ENCODE measurements at places on chromosomes 16 and 17.

DNA sequence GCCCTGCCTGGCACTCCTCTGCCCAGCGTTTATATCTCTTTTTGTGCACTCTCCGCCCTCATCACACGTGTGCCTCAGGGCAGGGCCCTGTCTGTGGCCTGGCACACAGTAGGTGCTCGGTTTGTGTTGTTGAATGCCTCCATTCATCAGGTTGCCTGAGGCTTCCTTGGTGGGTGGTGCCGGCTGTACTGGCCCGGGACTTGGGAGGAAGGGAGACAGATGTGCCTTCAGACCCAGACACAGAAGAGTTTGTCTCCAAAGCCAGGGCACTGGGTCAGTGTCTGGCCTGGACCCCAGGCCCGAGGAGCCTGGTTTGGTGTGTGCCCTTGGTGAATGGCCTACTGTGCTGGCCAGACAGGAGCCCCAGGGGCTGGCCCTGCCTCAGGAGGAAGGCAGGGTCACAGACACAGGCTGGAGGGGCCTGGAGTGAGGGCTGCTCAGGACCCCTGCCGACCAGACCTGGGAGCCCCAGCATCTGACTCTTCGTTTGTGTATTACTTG is 71.6 kb downstream of the RAI1 start:
- no peak for DNase-seq

DNA sequence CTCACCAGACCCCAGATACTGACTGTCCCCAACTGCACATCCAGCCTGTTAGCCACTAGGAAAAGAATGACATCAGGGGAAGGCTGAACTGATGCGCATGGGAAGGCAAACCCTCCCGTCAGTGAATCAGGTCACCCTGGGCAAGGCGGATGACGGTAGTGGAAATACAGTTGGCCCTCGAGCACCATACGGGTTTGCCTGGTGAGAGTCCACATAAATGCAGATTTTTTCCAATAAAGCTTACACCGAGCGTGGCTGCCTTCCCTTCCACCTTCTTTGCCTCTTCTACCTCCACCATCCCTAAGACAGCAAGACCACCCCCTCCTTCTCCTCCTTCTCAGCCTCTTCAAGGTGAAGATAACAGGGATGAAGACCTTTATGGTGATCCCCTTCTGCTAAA is 236.1 kb upstream of the TNRC6C start:
- DNase-seq = no peak

DNA sequence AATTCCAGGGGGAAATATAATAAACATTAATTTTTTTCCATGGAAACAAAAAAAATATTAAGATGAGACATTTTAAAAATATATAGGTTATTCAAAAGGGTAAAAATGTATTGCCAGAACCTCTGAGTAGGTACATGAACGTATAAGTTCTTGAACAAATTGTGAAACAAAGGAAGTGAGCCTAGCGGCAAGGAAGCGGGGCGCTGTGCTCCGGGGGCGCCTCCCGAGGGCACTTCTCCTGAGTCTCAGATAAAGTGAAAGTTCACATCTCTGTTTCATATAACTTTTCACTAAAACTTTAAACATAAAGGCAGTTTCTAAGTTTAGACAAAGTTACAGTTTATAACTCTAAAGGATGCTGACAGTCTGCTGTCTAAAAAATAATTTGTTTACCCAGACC is 52.3 kb downstream of the TNRC6C start:
- DNase-seq = no peak

DNA sequence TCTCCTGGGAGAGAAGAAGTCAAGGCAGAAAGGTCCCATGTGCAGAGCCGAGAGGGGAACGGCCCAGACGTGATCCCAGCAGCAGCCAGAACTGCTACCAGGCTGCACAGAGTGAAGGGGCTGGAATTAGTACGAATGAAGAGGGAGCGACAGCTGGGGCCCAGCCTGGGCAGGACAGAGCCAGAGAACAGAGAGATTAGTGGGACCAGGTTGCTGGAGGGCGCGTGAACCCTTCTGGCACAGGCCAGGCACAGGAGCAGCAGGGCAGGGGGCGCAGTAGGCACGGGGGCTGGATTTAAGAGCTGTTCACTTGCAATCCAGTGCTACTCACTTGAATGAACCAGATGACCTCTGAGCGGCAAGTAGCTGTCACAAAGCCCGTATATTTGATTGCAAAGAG is 66.9 kb downstream of the PLXDC1 start:
- no peak for DNase-seq

- no peak for DNase-seq
Measured at GRCh38 chr16:4501071-4501478, 24.9 kb downstream of the HMOX2 start.

DNA sequence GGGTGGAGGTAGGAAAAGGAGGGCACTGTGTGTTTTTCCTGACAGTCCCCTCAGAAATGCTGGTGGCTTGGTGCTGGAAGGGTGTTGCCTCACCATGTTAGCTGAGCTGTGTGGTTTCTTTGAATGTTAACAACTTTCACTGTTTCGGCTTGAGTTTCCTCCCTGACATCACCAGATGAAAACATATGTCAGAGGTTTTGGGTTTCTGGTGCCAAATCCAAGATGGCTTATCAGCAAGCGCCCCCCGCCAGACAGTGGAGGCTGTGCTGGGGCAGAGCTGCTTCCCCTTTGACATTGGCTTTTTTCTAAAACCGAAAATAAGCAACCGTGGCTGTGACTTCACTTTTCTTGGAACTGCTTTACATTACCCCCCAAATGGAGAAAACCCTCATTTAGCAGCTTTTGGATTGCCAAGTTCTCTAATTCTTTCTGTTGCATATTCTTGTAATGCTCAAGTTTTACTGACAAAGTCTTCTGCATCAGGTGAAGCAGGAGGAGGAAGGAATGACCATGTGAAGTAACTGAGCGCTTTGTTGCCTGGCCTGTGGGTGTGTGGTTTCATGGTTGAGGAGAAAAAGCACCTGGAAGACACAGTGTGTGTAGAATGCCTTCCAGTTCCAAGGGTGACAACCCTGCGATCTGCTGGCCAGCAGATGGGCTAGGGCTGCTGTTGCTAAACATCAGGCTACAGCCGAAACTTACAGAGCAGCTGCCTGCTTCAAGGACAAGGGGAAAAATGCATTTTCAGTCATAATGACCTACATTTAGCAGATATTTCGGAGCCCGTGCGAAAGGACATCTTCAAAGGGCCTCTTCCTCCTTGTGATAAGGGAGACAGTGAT is 9.7 kb downstream of the RMI2 start:
- no peak for DNase-seq

DNA sequence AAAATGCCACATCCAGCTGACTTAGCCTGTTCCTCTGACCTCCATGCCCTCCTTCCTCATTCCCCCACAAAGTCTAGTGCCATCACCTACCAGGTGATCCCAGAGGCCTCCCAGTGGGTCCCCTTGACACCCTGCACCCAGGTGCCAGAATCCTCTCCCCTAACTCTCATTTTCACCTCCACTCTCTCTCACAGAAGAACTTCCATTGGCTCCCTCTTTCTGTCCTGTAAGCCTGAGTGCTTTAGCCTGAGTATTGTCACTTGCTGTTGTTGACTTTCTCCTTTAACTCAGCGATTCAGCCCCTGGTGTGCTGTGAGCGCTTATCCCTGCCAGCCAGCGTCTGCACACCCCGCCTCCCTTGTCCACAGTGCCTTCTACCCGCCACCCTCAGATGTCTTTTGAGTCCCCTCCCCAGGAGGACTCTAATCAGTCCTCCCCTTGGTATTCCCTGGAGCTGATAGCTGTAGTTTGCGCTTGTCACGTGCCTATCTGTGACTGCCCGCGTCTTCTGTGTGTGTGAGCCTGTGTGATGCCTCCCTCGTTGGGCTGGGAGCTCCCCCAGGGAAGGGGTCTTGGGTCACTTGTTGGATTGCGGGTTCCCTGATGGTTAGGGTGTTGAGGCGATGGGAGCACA is 31.9 kb downstream of the ARHGAP23 start:
- no peak for DNase-seq

DNA sequence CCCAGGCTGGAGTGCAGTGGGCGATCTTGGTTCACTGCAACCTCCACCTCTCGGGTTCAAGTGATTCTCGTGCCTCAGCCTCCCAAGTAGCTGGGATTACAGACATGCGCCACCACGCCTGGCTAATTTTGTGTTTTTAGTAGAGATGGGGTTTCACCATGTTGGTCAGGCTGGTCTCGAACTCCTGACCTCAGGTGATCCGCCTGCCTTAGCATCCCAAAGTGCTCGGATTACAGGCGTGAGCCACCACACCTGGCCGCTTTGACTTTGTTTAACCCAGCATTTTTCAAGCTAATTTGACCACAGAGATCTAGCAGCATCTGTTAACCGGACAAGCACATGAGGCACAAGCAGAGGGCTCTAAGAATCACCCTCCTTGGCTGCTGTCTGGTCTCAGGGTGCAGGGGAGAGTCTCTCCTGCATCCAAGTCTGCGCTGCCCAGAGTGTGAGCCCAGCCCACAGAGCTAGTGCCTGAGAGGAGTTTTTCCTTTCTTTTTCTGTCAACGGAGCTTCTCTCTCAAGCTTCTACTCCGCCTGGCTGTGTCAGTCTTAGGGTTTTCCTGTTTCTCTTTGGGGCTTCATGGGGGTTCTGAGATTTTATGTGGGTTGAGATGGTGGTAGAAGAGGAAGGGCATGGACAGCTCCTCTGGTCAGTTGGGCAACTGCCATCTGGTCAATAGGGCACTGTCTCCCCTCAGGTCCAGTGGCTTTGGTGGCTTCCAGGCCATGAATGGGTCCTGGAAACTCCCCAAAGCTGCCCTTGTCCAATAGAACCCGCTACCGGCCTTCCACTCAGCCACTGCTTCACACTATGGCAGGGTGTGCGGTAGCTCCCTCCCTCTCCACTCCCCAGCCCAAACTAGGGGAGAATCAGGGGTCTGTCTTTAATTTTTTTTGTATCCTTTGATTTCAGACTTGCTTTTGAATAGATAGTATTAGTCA is 59.6 kb downstream of the TNFRSF13B start:
- no peak for DNase-seq

DNA sequence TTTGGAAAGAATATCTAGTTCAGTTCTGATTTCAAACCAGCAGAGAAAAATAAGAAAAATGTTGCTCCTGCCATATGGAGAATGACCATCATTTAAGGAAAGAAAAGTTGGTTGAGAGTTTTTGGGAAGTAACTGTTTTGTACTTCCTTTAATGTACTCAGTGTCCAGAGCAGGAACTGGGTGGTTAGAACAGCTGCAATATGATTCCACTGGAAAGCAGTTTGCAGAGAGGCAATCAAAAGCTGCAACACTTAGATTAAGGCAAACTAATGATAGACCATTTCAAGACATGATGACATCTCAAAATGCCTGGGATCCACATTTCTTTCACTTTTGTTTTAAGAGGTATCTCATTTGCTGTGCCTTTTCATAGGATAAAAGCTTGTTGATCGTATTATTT is 313.3 kb upstream of the HSBP1 start:
- DNase-seq = no peak

DNA sequence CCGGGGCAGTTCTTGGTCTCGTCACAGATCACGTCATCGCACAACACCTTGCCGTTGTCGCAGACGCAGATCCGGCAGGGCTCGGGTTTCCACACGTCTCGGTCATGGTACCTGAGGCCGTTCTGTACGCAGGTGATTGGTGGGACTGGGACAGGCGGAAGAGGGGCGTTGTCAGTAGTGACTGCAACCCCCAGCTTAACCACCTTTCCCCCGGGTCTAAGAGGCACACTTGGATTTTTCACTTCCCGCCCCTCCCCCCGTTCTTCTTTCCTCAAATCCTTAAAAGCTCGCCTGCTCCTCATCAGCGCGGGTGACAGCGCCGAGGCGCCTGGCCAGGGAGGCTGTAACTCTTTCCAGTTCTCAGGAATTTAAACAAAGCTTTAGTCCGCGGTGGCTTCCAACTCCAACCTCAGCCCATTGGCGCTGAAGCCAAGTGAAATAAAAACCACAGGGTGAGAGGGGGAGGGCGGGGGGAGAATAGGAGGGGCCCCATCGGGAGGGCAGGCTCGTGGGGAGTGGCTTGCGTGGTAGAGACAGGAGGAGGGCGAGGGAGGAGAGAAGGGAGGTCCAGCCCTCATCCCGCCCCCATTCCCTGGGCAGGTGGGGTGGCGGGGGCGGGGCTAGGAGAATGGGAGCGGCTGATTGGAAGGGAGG is 1.5 kb downstream of the COL1A1 start:
- no peak for DNase-seq

DNA sequence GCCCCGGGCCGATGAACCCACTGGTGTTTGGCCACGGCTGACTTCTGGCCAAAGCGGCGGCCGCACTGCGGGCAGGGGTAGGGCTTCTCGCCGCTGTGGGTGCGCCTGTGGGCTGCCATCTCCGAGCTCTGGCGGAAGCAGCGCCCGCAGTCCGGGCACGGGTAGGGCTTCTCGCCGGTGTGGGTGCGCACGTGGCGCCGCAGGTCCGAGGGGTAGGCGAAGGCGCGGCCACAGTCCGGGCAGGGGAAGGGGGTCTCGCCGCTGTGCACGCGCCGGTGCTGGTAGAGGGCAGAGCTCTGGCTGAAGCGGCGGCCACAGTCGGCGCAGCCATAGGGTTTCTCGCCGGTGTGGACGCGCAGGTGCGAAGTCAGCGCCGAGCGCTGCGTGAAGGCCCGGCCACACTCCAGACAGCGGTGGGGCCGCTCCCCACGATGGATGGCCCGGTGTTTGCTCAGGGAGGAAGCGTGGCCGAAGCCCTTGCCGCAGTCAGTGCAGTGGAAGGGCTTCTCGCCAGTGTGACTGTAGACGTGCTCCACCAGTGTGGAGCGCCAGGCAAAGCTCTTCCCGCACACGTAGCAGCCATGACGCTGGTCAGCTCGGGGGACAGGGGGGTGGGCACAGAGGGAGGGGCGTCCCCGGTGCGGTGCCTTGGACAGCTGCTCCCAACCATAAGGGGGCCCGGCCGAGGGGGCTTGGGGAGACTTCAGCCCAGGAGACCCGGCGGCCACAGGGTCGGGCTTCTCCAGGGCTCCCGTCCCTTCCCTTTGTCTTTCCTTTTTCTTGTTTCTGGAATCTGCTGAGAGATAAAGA is 2.7 kb downstream of the ZNF764 start:
- DNase-seq = no peak

DNA sequence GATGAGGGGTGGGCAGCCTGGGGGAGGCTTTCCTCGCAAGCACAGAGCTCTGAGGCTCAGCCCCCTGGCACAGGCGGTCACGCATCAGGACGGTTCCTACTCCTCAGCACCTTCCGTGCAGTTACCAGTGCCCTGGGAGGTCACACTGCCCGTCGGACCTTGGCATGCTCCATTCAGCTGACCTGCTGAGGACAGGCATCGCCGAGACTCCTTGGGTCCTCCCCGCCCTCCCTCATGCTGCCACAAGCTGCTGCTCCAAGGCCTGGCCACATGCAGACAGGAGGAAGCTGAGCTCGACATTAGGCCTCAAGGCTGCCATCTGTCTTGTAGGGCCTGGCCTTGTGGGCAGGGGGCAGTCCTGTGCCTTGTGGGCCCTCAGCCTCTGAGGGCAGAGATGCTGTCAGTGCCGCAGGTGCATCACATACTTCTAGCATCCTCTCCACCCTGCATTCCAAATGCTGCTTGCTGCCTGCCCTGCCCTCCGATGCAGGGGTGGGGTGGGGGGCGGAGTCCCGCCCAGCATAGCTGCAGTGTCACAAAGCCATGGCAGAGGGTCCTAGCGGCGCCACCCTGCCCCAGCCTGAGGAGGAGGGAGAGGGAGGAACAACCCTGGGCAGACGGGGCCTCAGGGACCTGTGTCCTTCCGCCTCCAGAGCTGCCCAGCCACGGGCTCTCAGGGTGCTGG is 9.3 kb downstream of the C16orf90 start:
- DNase-seq = no peak

GRCh38 chr16:66524601-66525164 is 25.2 kb downstream of the TK2 start:
- DNase-seq = no peak
